ENCODE measurements at places on chromosomes 16 and 17.

- DNase-seq = peak; percentile 51
These were observed 806 bp upstream of the CYB561 start for GRCh38 chr17:63446753-63447470.

- no peak for DNase-seq
These were observed 35.0 kb downstream of the NMT1 start for GRCh38 chr17:45096141-45096540.

- peak; percentile 98 for DNase-seq
These were observed 1.0 kb downstream of the PER1 start for GRCh38 chr17:8151120-8151640.

DNA sequence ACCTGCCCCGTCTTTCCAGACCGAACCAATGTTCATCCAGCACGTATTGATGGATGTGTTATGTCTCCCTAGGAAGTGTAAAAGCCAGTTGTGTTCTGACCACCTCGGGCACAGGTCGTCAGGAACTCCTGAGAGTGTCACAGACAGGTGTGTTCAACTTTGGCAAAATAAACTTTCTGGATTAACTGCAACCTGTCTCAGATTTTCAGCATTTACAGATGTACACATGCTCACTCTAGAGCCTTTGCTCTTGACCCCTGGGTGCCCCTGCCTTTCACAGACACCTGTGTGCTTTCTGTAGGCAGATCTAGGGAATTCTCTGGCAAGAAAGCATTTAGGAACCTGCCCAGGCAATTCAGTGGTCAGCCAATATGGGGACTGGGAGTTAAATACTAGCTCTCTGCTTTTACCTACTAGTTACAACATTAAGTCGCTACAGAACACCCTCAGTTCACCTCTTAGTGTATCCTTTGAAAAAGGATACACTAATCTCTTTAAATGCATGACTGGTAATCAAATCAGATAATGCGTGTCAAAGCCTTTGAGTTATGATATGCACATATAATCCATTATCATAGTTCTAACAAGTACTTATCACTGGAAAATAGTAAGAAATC is 188.9 kb downstream of the CPPED1 start:
- DNase-seq = no peak

DNA sequence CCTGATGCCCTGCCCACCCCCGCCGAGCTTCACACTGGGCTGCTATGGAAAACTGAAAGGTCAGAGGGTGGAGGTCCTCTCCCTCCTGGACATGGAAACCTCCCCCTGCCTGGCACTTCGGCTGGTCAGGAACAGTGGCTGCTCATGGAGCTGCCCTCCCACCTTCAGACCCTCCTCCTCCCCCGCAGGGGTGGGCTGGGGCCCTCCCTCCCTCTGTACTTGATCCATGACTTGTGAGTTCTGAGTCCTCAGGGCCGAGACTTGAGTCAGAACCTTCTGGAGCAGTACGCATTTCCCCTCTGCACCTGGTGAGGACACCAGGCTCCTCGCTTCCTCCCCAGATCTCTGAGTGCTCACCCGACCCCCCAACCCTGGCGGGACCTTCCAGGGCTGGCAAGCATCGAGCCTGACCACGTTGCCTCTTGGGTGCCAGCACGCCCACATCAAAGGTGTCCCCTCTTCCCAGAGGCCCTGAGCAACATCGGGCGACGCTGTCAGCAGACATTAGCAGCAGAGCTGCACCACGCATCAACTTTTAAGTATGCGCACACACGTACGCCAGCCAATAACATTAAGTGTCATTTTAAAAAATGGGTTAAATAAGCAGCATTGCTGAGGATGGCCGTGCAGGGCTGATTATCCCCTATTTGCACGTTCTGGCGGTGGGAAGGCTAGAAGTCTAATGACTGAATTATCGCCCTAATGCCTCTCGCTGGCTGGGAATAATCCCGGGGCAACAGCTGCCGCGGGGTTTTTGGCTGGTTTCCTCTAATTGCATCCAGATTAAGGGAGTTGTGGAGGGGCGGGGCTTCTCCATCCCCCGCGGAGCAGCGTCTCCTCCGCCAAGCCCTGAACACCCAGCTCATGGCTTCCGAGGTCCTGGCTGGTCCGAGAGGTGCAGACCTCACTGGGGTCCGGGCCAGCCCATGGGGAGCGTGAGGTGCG is 98.0 kb downstream of the TBC1D16 start:
- peak; percentile 80 for DNase-seq

DNA sequence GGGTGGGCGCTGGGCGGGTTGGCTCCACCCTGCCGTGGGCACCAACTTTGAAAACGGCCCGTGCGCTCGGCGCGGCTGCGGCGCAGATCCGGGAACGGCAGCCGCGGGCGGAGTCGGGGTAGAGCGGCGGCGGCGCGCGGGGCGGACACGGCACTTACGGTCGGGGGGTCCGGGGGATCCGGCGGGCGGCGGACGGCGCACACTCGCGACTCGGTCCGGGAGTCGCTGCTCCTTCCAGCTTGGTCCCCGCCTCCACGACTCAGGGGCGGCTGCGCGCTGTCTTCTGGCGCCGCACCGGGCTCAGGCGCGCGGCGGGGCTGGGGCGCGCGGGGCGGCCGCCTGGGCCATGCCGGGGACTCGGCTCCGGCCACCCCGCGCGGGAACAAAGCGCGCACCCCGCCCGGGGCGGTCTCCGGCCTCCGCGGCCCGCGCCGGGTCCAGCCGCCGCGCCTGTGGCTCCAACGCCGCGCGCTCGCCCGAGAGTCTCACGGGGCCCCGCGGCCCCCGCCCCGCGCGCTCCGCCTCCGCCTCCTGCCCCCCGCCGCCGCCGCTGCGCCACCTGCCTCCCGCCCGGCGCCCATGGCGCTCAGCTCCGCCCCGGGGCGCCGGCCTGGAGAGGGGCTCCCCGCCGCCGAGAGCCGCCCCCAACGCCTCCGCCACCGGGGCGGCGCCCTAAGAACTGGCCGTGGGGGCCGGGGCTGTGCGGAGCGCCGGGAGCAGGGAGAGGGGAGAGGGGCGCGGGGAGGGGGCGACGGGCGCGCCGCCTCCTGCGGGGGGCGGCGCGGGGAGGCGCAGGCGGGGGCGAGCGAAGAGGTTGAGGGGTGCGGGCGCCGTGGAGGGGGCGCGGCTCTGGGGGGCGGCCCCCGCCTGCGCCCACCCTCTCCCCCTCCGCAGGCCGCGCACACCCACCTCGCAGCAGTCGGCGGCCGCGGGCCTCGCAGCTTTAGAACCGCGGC is 35.9 kb downstream of the CBFA2T3 start:
- DNase-seq = peak; percentile 72

GRCh38 chr16:57724531-57724930 is 11.0 kb upstream of the KATNB1 start:
- DNase-seq = no peak

DNA sequence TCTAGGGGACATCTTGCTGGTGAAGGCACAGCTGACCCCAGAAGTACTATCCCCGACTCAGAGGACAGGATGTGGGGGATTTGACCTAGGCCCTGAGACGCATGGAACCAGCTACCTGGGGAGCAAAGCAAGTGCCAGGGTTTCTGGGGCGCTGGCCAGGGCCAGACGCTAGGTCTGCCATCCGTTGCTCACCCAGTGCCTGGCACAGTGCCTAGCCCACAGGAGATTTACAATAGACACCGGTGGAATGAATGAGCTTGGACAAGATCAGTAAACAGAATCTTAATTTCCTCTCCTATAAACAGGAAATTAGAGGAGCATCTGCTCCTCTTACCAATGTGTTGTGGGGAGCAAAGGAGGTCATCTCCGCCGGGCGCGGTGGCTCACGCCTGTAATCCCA is 5.0 kb downstream of the RPRML start:
- DNase-seq = no peak

- DNase-seq = peak; percentile 86
These were observed 4.9 kb upstream of the ZNF267 start for GRCh38 chr16:31868691-31869167.

- no peak for DNase-seq
These were observed 1.6 kb downstream of the GALNS start for GRCh38 chr16:88855176-88855575.

- DNase-seq = no peak
These were observed 119.7 kb downstream of the RAB11FIP4 start for GRCh38 chr17:31511195-31511578.

GRCh38 chr17:28940142-28940541 is 11.2 kb downstream of the PHF12 start:
- DNase-seq = no peak

DNA sequence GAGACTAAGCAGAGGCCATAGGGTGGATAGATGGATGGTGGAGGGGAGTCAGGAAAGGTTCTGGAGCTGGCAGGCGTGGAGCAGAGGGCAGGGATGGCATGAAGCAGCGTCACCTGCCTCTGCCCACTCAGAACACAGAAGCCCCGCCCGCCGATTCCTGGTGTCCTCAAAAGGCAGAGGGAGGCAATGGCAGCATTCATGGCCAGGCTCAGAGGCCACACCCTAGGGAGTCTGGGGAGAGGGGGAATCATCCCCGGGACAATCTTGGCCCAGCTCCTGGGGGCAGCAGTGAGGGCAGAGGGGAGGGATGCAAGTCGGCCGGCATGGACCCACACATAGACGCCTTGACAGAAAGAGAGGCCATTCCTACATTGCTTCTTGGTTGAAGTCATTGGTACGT is 60.7 kb upstream of the CACNG4 start:
- no peak for DNase-seq

DNA sequence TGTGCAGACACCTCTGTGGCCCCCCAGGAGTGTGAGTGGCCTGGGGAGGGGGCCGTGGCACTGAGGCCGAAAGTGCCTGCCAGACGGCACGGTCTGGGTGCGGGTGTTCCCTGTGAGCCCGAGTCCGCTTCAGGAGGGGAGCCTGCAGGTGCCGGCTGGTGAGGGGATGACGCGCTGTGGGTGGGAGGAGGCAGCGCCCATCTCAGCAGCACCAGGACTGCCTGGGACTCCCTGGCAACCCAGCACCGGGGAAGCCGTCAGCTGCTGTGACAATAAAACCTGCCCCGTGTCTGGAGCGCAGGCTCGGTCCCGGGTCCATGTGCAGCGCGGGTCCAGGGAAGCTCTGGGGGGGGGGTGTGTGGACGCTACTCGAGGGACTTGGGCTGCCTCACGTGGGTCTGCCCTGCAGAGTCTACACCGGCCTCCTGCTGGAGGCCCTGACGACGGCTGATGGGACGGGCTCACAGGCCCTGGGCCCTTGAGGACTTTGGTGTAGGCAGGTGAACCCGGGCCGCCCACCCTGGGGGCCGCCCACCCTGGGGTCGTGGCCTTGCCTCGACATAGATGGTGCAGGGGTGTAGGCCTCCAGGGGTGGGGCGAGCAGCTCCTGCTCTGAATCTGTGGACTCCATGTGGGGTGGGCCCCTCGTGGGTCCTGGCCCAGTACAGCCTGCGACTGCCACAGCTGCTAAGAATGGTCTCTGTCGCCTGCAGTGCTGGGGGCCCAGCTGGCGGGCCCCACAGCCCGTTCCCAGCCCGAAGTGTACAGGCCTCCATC is 5.9 kb upstream of the RAB40C start:
- DNase-seq = no peak

- DNase-seq = no peak
These were observed 10.3 kb downstream of the ZNF385C start for GRCh38 chr17:42087736-42088705.

DNA sequence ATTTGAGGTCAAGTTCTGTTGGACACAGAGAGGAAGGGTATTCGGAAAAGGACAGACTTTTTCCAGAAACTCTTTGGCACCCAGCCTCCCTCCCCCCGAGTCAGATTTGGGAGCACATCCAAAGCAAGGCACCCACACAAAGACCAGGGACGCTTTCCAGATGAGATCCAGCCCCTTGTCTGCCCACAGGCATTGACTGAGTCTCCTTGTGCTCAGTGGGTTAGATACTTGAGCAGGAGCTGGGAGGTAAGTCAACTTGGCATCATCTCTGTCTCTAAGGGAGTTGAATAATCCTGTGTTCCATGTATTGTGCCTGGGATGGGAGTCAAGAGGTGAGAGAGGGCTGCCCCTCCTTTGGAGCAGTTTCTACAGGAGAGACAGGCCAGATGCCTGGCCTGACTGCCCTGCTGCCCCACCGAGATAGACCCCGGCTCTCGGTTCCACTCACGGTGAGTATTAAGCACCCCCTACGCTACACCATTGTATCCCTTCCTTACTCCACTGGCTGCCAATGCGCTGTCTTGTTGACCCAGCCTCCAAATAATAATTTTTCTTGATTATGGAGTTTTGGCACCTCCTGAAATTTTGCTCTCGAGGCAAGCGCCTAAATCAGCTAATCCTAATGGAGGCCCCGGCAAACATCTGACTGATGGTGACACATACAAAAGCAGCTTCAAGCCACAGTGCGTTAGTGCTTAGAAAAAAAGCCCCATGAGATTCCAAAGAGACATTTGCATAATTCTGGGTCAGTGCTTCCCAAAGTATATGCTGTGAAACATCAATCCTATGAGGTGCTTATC is 29.6 kb upstream of the MAP3K14 start:
- DNase-seq = peak; percentile 53

GRCh38 chr16:21071741-21072140 is 78.9 kb downstream of the DNAH3 start:
- no peak for DNase-seq

DNA sequence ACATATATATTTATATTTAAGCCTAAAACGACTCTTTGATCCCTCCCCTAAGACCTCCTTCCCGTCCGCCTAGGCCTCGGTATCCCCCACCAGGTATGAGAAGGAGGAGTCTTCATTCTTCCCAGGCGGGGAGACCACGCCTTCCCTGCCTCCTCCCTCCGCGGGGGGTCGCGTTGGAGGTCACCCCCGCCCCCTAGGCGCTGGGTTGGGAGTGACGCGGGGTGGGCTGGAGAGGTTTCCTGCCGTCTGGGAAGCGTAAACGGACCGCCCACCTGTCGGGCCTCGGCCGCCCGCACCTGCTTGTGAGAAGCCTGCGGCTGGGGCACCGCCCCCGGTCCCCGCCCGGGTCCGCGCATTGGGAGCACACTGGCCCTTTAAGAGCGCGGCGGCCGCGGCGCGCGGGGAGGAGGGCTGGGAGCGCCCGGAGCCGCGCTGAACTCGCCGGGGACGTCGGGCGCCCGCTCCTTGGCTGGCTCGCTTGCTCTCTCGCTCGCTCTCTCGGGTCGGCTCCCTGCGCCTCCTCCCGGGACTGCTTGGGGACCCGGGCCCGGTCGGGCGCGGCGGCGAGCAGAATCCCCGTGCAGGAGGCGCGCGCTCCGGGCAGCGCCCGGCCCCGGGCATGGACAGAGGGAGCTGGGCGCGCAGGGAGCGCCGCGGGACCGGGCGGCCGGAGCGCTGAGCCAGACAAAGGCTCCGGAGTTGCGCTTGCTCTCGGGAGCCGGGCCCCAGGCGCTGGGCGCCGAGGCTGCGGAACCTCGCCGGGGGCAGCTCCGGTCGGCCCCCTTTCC is at the start of gene MMP15:
TSS of gene MMP15 (plus strand) at position 404 of the 788 bp plus-strand sequence. CDS start 597 bp downstream, outside the sequence.
- peak; percentile 73 for DNase-seq

- DNase-seq = no peak
These were observed 777 bp upstream of the MOSMO start for GRCh38 chr16:22007159-22007508.

Measured in muscle of leg (tissue), 16 donors.